Stimulated activated CD4-positive, alpha-beta T cell treated with anti-CD3 and anti-CD28 coated beads, Interleukin-12 subunit alpha, Interleukin-12 subunit beta, amount 100 ng/mL, for 48 hours (primary cell): ENCODE measurements at places on chromosomes 16 and 17.

DNA sequence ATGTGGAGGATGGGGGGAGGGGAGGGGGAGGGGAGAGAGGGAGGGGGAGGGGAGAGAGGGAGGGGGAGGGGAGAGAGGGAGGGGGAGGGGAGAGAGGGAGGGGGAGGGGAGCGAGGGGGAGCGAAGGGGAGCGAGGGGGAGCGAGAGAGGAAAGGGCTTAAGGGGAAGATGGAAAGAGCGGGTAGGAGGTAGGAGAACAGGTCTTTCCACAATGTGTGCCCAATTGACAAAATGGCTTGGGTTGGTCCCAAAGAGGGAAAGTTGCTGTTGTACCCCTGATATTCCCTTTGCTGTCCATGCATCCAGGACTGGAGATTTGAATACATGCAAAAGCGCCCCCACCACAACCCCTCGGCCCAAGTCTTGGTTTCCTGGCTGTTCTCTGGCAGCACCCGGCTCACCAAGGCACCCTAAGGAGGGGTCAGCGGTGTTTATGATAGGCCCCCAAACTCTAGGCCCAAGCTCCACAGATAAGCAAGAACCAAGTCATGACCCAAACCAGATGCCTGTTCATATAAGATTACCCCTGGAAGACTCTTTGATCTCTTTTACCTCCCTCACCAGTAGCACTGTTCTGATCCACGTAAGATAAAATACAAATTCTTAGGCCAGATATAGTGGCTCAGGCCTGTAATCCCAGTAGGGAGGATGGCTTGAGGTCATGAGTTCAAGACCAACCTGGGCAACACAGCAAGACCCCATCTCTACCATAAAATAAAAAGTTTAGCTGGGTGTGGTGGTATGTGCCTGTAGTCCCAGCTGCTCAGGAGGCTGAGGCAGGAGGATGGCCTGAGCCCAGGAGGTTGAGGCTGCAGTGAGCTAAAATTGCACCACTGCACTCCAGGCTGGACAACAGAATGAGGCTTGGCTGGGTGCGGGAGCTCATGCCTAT, 119.6 kb downstream of the ZFHX3 start:
- no peak for DNase-seq

GRCh38 chr17:28029044-28029443, 13.4 kb upstream of the NLK start:
- DNase-seq, result no peak

DNA sequence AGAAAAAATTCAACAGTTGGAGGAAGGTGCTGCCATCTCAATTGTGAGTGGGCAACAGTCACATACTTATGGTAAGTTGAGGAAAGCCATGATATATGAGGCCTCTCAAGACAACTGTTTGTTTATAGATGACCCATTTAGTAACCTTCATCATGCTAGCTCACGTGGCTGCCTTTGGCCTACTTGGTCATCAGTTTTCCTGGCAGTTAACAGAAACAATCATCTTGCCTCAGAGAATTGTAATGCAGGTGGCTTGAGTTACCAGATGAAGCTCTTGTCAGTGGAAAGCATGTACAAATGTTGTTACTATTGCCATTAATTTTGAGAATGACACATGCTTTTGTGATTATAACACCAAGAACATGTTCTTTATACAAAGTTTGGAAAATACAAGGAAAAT, 14.7 kb downstream of the TPPP3 start:
- DNase-seq, result no peak

GRCh38 chr16:80046848-80047247, 446.3 kb upstream of the MAF start:
- no peak for DNase-seq

DNA sequence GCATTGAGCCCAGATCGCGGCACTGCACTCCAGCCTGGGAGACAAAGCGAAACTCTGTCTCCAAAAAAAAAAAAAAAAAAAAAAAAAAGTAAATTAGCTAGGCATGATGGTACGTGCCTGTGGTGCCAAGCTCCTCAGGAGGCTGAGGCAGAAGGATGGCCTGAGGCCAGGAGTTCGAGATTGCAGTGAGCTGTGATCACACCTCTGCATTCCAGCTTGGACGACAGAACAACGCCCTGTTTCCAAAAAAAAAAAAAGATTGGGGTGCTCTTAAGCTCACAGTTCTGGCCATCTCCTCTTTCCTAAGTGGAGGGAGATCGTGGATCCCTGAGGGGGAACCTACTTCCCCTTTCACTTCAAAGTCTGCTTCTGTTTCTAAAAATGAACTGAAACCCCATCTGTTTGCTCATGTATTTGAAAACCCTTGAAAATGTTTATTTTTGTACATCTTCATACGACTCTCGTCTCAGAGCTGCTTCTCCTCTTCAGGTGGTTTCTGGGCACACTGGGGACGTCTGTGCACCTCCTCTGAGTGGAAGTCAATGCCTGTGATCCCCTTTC, 138.8 kb downstream of the PRKCA start:
- no peak for DNase-seq

DNA sequence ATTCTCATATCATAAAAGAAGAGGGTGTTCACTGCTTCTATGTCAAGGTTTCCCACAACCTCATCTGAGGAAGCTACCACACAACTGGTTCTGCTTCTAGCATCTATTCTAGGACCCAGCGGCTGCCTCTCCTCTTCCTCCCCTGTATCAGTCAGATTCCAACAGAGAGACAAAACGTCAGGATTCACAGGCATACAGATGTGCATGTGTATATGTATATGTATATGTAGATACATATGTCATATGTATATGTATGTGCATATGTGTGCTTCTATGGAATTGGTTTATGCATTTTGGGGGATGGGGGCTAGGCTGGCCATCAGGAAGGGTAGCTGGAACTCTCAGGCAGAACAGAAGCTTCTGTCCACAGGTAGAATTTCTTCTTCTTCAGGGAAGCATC, 37.4 kb upstream of the NLRP1 start:
- DNase-seq, result no peak

GRCh38 chr17:30590081-30590733, 113.0 kb downstream of the GOSR1 start:
- DNase-seq, result no peak
